Activated naive CD4-positive, alpha-beta T cell (primary cell): ENCODE measurements at places on chromosomes 16 and 17.

DNA sequence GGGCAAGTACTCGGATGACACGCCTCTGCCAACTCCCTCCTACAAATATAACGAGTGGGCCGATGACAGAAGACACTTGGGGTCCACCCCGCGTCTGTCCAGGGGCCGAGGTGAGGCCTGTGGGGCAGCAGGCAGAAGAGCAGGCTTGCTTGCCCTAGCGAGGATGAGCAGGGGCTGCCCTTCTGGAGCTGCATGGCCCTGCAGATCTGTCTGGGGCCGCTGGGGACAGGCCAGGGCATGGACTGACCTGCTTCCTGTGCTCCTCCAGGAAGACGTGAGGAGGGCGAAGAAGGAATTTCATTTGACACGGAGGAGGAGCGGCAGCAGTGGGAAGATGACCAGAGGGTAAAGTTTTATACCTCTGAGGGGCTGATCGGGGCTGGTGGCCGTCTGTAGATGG is 5.3 kb downstream of the DHX38 start:
- DNase-seq, result no peak

DNA sequence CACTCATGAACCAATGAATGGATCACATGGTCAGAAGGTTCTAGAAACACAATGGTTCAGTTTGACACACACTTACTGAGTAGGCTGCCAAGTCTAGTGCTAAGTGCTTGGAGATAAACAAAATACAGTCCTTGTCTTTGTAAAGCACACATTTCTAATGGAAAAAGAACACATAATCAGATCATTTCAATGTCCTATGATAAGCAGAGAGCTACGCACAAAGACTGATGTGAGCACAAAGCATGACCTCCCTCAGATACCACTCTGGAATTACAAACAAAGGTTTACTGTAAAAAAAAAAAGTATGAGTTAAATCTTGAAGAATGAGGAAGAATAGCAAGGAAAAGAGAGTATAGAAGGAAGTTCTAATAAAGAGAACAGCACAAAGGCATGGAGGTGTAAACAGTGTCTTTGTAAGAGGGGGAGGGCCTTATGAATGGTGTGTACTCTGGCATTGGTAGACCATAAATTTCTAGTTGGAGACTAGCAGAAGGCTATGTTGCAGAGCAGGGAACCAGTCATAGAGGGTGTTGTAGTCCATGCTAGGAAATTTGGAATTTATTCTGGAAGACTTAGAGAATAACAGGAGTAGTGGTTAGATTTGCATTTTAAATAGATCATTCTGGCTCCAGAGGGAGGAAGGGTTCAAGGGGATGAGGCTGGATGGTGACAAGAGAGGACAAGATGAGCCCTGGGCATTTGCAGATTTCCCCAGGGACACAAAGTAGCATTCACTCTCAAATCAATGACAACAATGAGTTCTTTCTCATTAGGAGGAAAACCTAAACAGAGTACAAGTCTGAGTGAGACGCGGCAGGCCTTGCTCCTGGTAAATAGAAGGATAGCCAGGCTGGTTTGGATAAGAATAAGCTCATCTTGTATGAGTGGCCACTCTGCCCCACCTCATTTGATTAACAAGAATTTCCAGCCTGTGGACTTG is 468.0 kb downstream of the TOX3 start:
- no peak for DNase-seq

DNA sequence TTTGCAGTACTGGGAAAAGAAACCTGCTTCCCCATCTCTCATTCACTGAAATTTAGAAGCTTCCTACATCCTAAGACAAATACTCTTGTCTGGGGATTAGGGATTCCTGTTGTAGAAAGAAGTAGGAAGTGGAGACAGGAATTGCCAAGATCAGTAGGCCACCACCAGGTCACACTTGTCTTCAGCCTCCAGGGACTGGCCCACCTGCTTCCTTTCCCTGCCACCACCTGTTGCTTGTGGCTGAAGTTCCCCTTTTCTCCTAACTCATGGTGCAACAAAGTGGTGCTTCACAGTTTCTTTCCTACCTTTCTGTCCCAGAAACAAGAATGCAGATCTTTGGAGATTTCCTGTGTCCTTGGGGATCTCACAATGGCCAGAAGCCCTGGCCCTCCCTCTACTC is 82.4 kb downstream of the WNT3 start:
- no peak for DNase-seq

GRCh38 chr17:65457183-65457582 is 104.3 kb downstream of the AXIN2 start:
- no peak for DNase-seq

- DNase-seq, result no peak
These were observed 239.9 kb upstream of the DYNLRB2 start for GRCh38 chr16:80300876-80301275.

DNA sequence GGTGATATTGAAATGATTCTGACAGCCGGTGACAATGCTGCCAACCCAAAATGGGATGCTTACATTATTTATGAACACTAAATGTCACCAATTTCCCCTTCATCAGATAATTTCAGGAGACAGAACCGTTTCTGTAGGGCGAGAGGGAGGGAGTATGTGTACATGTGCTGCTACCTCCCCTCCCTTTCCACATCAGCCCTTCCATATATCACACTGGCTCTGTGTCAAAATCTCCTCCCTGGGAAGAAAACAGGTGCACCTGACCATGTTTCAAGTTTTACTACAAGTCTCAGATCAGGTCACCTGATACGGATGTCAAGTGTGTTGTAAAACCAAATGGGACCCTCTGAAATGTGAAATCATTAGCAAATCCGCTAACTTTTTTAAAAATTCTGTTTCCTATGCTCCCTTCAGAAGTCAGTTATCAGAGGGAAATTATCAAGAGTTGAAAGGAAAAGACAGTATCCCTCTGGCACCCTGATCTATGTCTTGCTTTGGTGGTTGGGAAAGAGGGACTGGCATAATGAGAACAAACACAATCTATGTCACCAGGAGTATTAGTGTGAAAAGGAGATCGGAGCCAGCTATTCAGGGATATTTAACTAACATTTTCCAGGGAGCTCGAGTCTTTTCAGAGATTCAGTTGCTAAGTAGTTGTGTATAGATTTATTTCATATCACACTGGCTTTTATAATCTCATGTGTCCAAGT is 1002.3 kb upstream of the CDH8 start:
- no peak for DNase-seq

GRCh38 chr16:12000032-12000431 is 23.5 kb downstream of the SNX29 start:
- DNase-seq, result no peak
